Tibial artery (tissue), 4 donors: ENCODE measurements at places on chromosomes 4 and X.

- DNase-seq, result no peak
These were observed 56.5 kb downstream of the ZNF674 start for GRCh38 chrX:46488712-46489111.

GRCh38 chrX:8849458-8849857, 48.3 kb upstream of the FAM9A start:
- no peak for DNase-seq

DNA sequence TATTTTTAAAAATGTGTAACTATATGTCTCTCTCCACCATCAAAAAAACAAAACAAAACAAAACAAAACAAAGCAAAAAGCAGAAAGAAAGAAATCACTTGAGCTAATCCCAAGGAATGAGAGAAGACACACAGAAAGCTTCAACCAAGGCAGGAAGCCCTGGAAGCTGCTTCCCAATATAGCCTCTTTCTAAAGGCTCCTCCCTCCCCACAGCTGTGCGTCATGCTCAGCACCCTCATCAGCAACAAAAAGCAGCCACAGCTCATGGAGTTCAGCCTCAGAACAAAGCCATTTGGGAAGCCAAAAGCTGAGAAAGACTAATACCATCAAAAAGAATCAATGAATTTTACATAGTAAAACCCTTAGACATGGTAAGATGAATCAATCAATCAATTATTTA, 501.6 kb upstream of the SMIM31 start:
- DNase-seq, result no peak

- no peak for DNase-seq
These were observed 61.1 kb downstream of the WDR19 start for GRCh38 chr4:39243462-39243861.

- DNase-seq, result no peak
These were observed 218.2 kb downstream of the IDS start for GRCh38 chrX:149286940-149287349.
